ENCODE measurements at places on chromosomes 5 and 9. TPM values are rescaled to one million over a fixed set of nuclear protein-coding genes. Genes with fewer than 3 reads are reported as not detected.

PFN3 gene
- not detected for total RNA-seq

GRCh38 chr5:53211799-53212198 lies 102.2 kb upstream of the MOCS2 start:
- no peak overlapping the region for H3K4me3 ChIP-seq
- peak; percentile 72 for DNase-seq
- no peaks in the 10 kb centered on the region for H3K27me3 ChIP-seq
- peak overlapping the region; percentile 17 for H3K27ac ChIP-seq
- H3K36me3 ChIP-seq: no peaks in the 10 kb centered on the region

- DNase-seq: peak; percentile 16
- no peak overlapping the region for H3K4me3 ChIP-seq
- H3K4me1 ChIP-seq: no peaks in the 10 kb centered on the region
- no peak overlapping the region for H3K27ac ChIP-seq
- no peaks in the 10 kb centered on the region for H3K36me3 ChIP-seq
Observed at GRCh38 chr9:70130266-70130665, 86.6 kb downstream of the MAMDC2 start.

GRCh38 chr9:76608575-76609273 lies 149.7 kb downstream of the GCNT1 start:
- no peaks in the 10 kb centered on the region for H3K36me3 ChIP-seq
- no peak overlapping the region for H3K4me3 ChIP-seq
- no peak overlapping the region for H3K27ac ChIP-seq
- H3K4me1 ChIP-seq: no peaks in the 10 kb centered on the region

- H3K36me3 ChIP-seq: no peaks in the 10 kb centered on the region
- H3K27ac ChIP-seq: no peak overlapping the region
- H3K27me3 ChIP-seq: peaks cover 24% of the 10 kb centered on the region
- DNase-seq: peak; percentile 55
Observed at GRCh38 chr5:43729846-43730478, 127.0 kb downstream of the NNT start.

DNA sequence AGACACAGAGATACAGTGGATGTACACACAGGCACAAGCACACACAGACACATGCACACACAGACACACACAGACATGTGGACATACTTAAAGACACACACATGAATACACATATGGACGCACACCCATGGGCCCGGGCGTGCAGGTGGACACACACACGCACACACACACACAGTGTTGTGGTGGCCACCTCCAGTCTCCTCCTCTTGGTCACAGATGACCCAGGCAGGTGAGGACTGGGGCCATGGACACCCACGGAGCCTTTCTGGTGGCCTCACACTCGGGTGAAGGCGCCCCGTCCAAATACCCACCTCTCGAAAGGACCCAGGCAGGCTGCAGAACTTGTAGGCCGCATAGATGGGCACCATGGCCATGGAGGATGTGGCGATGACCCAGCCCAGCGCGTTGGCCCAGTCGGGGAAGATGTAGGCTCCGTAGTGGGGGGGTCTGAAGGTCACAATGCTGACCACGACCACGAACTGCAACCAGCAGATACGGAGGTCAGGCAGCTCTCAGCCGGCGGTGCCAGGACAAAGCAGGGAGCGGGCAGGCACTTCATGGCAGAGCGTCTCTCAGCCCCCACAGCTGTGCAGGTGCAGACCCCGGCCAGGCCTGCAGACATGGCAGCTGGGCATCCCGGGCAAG lies 42.5 kb downstream of the SLC6A3 start:
- H3K4me1 ChIP-seq: no peaks in the 10 kb centered on the region
- H3K27ac ChIP-seq: no peak overlapping the region
- DNase-seq: no peak
- H3K4me3 ChIP-seq: no peak overlapping the region
- H3K36me3 ChIP-seq: no peaks in the 10 kb centered on the region

GRCh38 chr9:13279284-13280141 lies at the start of gene MPDZ:
TSS of gene MPDZ (minus strand) at chr9:13279692. CDS start at chr9:13250315, 29,377 bp downstream.
- H3K4me3 ChIP-seq: peak within 1 kb of the TSS; percentile 89
- H3K27me3 ChIP-seq: no peaks in the 10 kb centered on the region
- H3K27ac ChIP-seq: no peak within 1 kb of the TSS
- peaks cover 9% of the 10 kb centered on the region for H3K4me1 ChIP-seq
- peak; percentile 48 for DNase-seq

GRCh38 chr9:110451726-110452125 lies 114.1 kb upstream of the TXNDC8 start:
- no peak for DNase-seq
- H3K36me3 ChIP-seq: no peaks in the 10 kb centered on the region
- H3K4me1 ChIP-seq: no peaks in the 10 kb centered on the region
- H3K4me3 ChIP-seq: no peak overlapping the region
- H3K27ac ChIP-seq: no peak overlapping the region

BARHL1 gene
- not detected for total RNA-seq

FGF18 gene
- total RNA-seq: not detected

GRCh38 chr9:133614056-133614455 lies 4.9 kb upstream of the FAM163B start:
- peaks cover 84% of the 10 kb centered on the region for H3K27me3 ChIP-seq
- no peaks in the 10 kb centered on the region for H3K36me3 ChIP-seq
- no peak overlapping the region for H3K4me3 ChIP-seq
- H3K27ac ChIP-seq: no peak overlapping the region
- no peak for DNase-seq

HAVCR1 gene
- total RNA-seq: not detected

- no peak overlapping the region for H3K4me3 ChIP-seq
- DNase-seq: no peak
- H3K27ac ChIP-seq: no peak overlapping the region
Observed at GRCh38 chr9:78242041-78242440, 6.2 kb downstream of the CEP78 start.

DNA sequence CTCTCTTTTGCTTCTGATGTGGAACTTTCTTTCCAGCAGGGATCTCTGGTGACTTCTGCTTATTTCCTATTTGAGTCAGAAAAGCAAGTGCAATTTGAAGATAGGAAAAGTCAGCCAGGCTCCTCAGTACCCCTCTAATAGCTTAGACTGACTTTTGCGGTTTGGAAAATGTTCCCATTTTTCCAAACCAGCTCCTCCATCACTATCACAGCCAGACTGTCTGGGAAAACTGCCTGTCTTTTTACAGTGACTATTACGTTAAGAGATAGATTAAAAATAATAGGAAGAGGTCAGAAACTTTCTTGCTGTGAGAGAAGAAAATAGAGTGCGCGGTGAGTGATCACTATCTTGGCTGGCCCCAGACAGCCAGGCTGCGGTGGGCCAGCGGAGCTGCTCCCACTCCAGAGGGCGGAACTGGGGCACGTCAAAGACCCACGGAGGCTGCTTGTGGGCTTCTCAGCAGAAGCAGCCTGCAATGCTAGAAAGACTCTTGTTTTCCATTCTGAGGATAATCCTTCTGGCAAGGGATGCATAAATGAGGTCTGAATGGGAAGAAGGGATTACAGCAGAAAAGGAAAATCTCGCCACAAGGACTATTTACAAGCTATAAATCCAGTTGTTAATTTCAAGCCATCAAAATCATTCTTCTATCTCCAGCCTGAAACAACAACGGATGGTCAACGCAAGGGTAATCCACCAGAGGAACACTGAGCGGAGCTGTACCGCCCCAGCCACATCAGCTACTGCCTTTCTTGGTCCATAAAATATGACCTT lies 151.0 kb upstream of the MSX2 start:
- no peak overlapping the region for H3K27ac ChIP-seq
- no peaks in the 10 kb centered on the region for H3K27me3 ChIP-seq
- no peak overlapping the region for H3K4me3 ChIP-seq

PCAT7 gene
- total RNA-seq: 2.5 TPM

- no peak overlapping the region for H3K27ac ChIP-seq
- H3K36me3 ChIP-seq: no peaks in the 10 kb centered on the region
- H3K4me3 ChIP-seq: no peak overlapping the region
- H3K27me3 ChIP-seq: no peaks in the 10 kb centered on the region
- H3K4me1 ChIP-seq: peaks cover 15% of the 10 kb centered on the region
- no peak for DNase-seq
Observed at GRCh38 chr9:16076511-16076910, 523.7 kb downstream of the CCDC171 start.

DNA sequence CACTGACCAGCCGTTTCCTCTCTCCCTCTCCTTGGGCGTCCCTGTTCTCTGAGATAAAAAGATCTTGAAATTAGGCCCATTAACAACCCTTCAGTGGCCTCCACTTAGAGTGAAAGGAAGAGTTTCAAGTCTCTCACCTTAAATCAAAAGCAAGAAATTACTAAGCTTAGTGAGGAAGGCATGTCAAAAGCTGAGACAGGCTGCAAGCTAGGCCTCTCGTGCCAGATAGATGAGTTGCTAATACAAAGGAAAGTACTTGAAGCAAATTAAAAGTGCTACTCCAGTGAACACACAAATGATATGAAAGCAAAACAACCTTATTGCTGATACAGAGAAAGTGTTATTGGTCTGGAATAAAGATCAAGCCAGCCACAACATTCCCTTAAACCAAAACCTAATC lies 331.3 kb upstream of the SEMA6A start:
- no peaks in the 10 kb centered on the region for H3K4me1 ChIP-seq
- no peak overlapping the region for H3K27ac ChIP-seq
- H3K36me3 ChIP-seq: no peaks in the 10 kb centered on the region
- no peak overlapping the region for H3K4me3 ChIP-seq
- no peaks in the 10 kb centered on the region for H3K27me3 ChIP-seq

DNA sequence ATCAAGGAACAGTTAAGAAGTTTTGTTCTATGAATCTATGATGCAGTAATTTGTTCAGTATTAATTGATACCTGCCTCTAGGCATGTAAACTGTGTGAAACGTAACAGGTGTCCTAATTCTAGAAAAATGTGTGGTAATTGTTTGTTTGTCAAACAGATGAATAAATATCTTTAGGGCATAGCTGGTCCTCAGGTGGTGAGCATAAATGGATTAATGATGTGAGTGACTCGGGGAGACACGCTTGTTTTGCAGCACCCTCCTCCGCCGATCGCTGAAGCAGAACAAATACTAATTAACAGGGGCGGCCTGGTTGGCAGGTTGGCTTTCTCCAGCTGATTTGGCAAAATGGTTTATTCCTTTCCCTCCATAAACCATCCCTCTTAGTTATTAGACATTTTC lies 88.8 kb downstream of the TLE4 start:
- no peak overlapping the region for H3K4me3 ChIP-seq
- peaks cover 14% of the 10 kb centered on the region for H3K4me1 ChIP-seq
- H3K27me3 ChIP-seq: no peaks in the 10 kb centered on the region
- H3K27ac ChIP-seq: no peak overlapping the region
- DNase-seq: no peak
- no peaks in the 10 kb centered on the region for H3K36me3 ChIP-seq

DNA sequence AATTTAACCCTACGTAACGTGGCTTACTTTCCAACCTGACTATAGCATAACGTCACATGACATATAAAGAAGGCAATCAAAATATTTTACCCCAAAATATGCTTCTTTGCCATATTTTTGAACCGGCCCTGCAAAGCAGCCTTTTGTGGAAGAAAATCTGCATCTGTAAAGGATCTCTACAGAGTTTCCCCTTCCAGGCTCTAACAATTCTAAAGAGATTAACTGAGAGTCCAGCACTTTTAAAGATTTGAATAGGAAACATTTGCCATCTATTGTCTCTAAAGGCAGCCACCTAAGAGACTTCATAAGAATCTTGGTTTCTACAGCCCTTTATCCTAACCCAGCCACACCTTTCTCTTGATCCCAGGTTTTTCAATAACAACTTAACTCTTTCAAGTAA lies 22.7 kb downstream of the AP3B1 start:
- no peak overlapping the region for H3K4me3 ChIP-seq
- no peaks in the 10 kb centered on the region for H3K36me3 ChIP-seq
- H3K4me1 ChIP-seq: no peaks in the 10 kb centered on the region
- H3K27me3 ChIP-seq: no peaks in the 10 kb centered on the region

HACD4 gene
- not detected for total RNA-seq

FYB1 gene
- total RNA-seq: 1.1 TPM

DNA sequence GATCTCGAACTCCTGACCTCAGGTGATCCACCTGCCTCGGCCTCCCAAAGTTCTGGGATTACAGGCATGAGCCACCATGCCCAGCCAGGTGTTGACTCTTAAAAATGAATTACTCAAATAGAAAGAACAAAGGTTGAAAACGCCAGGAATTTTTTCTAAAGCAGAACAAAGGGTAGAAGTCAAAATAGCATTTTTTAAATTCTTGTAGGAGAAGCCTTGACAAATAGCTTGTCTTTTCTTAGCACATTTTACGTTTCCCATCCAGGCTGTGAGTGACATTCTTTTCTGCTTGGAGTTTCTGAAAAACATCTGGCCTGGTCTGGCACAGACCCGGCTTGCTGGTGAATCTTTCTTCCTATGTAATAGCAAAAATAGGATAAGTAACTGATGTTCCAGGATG lies 169.4 kb upstream of the ZNF462 start:
- no peaks in the 10 kb centered on the region for H3K4me1 ChIP-seq
- no peaks in the 10 kb centered on the region for H3K27me3 ChIP-seq
- no peak for DNase-seq
- H3K4me3 ChIP-seq: no peak overlapping the region
- H3K36me3 ChIP-seq: no peaks in the 10 kb centered on the region
- no peak overlapping the region for H3K27ac ChIP-seq

SPATA6L gene
- total RNA-seq: 1.4 TPM

DNA sequence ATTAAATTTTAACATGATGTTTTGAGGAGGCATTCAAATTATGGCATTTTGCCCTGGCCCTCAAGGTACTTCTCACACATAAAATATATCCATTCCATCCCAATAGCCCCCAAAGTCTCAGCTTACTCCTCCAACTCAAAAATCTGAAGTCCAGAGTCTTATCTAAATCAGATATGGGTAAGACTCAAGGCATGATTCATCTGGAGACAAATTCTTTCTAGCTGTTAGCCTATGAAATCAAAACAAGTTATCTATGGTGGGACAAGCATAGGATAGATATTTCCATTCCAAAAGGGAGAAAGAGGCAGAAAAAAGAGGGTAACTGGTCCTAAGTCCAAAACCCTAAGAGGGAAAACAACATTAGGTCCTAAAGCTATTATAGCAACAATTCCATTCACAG lies 408.4 kb downstream of the ZNF608 start:
- H3K27ac ChIP-seq: no peak overlapping the region
- no peak for DNase-seq
- no peaks in the 10 kb centered on the region for H3K36me3 ChIP-seq
- H3K4me1 ChIP-seq: no peaks in the 10 kb centered on the region
- no peaks in the 10 kb centered on the region for H3K27me3 ChIP-seq

GRCh38 chr5:83538786-83539462 lies 67.4 kb downstream of the VCAN start:
- no peaks in the 10 kb centered on the region for H3K4me1 ChIP-seq
- no peak overlapping the region for H3K27ac ChIP-seq
- H3K27me3 ChIP-seq: no peaks in the 10 kb centered on the region
- no peaks in the 10 kb centered on the region for H3K36me3 ChIP-seq
- no peak overlapping the region for H3K4me3 ChIP-seq

DIRAS2 gene
- total RNA-seq: not detected

GRCh38 chr5:154464438-154464837 lies 13.6 kb downstream of the HAND1 start:
- H3K4me3 ChIP-seq: no peak overlapping the region
- H3K4me1 ChIP-seq: no peaks in the 10 kb centered on the region
- no peaks in the 10 kb centered on the region for H3K36me3 ChIP-seq

DNA sequence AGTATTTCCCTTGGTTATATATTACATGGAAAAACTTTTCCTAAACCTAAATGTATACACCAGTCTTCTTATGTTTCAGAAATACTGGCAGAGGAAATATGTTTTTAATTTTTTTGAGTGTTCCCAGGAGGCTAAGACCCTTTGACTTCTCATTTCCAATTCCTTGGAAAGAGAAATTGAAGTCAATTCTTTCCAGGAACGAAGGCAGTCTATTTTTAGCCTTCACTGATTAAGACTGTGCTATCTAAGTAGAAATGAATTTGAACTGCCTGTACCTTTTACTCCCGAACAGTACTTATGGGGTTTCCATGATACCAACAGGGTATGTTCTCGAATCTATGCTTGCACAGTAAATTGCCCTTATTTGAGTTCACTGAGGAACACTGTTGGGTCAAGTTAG lies 340.3 kb upstream of the CD180 start:
- H3K36me3 ChIP-seq: no peaks in the 10 kb centered on the region
- no peak overlapping the region for H3K4me3 ChIP-seq
- no peak overlapping the region for H3K27ac ChIP-seq
- H3K4me1 ChIP-seq: no peaks in the 10 kb centered on the region
- DNase-seq: no peak

ZNF883 gene
- not detected for total RNA-seq

OCLN gene
- 45.2 TPM for total RNA-seq

All from PC-3 (cell line).